Fibroblast of lung (primary cell): ENCODE measurements at places on chromosomes 1 and 21. TPM values are rescaled to one million over a fixed set of nuclear protein-coding genes. Genes with fewer than 3 reads are reported as not detected.

- DNase-seq: peak; percentile 71
Measured at GRCh38 chr1:172673761-172674160, 14.9 kb downstream of the FASLG start.

- peak; percentile 93 for DNase-seq
Measured at GRCh38 chr21:38303300-38303699, 46.5 kb downstream of the KCNJ15 start.

The AMIGO1 gene
- polyA plus RNA-seq: 0.40 and 0.57 TPM in 2 replicates

The CHD5 gene
- 0.01 and 0.02 TPM in 2 replicates for polyA plus RNA-seq

DNA sequence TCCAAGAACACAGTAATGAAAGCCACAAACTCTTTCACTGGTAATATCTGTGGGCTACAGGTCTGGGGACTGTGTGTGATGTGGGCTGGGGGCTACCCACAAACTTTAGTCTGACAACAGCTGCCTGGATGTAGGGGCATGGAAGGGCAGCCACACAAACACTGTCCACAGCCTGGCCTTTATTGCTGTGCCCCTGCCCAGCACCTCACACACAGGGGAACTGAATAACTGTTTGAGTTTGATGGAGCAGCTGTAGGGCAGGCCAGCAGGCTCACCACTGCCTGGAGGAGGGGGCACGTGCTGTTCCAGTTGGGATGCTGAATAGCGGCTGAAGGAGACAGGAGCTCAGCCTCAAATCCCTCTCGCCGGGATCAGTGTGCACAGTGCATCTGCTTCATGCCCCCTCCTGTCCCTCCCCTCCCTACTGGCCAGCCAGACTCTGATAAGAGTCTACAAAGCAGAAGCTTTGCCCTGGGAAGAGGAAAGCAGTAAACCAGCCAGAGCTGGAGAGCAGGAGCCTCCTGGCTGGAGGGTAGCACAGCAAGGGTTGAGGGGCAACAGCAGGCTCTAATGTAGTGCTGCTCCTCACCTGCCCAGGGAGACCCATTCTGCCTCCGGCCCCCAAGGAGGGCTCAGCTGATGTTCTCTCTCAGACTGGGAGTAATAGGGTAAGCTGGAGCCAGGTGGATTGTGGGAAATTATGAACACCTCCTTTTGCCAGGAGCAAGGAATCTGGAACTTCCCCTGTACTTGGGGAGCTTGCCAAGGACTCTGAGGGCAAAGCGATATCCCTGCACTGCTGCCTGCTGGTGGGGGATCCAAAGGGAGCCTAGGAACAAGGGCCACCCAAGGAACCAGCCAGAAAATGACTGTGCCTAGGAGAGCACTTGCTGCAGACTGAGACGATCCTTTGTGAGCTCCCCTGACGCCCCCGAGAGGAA lies 70.2 kb upstream of the GOLT1A start:
- DNase-seq: no peak

DNA sequence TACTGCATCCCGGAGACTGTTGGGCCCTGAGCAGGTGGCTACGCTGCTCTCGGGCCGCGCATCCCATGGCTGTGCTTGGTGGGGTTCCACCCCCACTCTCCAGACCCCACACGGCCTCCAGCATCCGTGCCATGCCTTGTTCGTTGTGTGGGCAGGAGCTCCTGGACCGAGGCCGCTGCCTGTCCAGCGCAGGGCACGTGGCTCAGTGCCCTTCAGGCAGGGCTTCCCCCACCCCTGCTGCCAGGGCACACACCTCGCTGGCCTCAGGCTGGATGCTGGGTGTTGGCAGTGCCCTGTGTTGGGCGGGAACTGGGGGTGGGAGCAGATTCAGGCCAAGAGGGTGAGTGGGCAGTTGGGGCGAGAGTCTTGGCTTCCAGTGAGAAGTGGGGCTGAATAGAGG lies 9.9 kb downstream of the PRKCZ start:
- no peak for DNase-seq

DNA sequence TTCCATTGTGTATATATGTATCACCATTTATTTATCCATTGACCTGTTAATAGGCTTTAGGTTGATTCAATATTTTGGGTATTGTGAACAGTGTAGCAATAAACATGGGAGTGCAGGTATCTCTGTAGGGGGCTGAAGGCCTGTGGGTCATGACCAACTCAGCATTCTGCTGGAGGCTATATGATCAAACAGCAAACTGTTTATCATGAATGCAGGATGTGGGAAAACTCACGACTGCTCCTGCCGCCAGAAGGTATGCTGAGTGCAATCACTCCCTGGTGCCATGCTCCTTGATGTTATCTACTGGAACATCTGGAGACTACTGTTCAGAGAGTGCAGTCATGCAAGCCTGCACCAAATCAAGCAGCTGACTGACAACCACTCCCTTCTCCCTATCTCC lies 275.2 kb downstream of the COL11A1 start:
- no peak for DNase-seq

The IGSF9 gene
- not detected in 2 replicates for polyA plus RNA-seq

DNA sequence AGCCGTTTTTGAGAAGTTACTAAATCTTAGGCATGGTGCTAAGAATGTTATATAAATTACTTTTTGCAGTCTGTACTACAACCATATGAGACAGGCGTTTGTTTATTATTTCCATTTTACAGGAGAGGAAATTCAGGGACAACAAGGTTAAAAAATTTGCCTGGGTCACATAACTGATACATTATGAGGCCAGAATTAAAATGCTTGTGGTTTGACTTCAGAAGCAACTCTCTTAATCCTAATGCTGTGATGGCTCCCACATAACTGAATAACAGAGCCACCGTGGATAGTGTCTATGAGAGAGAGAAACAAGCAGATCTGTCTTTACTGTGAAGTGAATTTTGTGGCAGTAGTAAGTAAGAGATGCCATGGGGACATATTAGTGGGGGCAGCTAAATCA lies 184.9 kb downstream of the NCAM2 start:
- DNase-seq: peak; percentile 25

The VWA5B1 gene
- not detected in 2 replicates for polyA plus RNA-seq
